ENCODE measurements at places on chromosomes 12 and 14. TPM values are rescaled to one million over a fixed set of nuclear protein-coding genes. Genes with fewer than 3 reads are reported as not detected.

Gene KRT83
- not detected for polyA plus RNA-seq

GRCh38 chr14:65403231-65403630 lies 9.3 kb upstream of the FUT8 start:
- no peak for DNase-seq

DNA sequence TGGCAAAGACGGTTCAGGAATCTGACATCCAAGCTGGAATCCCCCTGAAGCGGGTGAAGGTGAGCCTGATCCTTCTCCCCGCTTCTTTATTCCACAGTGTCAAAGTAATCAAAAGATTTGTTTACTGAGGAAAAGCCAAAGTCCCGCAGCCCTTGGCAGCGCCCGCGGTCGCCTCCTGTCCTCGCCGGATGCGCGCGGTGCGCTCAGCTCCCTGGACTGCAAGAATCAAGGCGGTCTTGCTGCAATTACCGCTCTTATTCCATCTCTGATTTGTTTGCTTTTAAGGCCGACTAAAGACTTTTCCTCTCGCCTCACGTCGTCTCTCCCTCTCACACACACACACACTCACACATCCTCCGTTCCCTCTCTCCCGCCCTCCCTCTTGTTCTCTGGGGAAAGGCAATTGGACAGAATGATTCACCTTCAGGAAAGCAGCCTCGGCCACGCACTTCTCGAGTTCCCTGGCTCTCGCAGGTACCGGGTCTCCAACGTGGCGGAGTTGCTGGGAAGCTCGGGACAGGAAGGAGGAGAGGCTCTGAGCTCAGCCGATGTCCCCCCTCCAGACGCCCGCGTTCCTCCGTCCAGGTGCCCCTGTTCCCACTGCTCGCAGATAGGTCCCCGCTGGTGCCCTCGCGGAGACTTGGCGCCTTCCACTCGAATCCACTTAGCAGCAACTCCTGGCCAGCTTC lies 68.6 kb upstream of the USP15 start:
- no peak for DNase-seq

DNA sequence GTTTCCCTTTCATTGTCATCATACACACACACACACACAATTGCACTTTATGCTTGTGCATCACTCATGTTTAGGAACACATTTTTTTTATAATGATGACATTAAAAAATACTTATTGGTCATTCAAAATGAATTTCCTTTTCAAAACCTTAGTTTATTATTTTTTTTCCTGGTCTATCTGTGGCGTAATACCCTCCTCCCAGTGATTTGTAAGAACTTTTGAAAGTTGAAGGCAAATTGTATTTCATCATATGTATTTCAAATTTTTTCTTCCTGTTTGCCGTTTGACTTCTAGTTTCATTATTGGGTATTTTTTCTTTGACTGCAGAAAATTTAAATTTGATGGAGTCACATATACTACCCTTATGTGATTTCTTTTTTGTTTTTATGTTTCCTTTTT lies 2.5 kb upstream of the LRRK2 start:
- no peak for DNase-seq

GRCh38 chr14:74297986-74298385 lies 4.7 kb downstream of the ABCD4 start:
- DNase-seq = no peak

- no peak for DNase-seq
These were observed 53.9 kb downstream of the NTN4 start for GRCh38 chr12:95736631-95737030.
